NCI-H187 (cell line): ENCODE measurements at places on chromosomes 2 and 18.

DNA sequence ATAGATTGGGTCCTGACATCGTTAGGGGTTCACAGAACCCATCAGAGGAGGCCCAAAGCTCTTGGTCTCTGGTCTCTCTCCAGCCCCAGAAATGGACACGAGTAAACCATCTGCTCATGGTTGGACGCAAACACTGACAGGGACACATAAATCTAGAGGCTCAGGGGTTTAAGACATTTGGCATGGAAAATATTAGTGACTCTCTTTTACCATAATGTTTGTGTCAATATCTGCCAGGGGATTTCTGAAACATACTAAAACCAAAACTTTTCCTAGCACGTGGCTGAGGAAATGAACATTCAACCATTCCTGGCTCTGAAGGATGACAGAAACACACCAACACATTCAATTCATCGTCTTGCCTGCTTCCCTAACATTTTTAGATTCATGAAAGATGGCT is 226.2 kb downstream of the SP3 start:
- no peak for DNase-seq

DNA sequence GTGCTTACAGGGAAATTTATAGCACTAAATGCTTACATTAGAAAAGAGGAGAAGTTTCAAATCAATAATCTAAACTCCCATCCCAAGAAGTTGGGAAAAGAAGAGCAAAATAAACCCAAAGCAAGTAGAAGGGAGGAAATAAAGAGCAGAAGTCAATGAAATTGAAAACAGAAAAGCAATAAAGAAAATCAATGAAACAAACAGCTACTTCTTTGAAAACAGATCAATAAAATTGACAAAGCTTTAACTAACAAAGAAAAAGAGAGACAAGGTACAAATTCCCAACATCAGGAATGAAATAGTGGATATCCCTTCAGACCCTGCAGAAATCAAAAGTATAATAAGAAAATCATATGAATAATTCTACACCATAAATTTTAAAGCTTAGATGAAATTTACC is 25.5 kb upstream of the ONECUT2 start:
- no peak for DNase-seq

DNA sequence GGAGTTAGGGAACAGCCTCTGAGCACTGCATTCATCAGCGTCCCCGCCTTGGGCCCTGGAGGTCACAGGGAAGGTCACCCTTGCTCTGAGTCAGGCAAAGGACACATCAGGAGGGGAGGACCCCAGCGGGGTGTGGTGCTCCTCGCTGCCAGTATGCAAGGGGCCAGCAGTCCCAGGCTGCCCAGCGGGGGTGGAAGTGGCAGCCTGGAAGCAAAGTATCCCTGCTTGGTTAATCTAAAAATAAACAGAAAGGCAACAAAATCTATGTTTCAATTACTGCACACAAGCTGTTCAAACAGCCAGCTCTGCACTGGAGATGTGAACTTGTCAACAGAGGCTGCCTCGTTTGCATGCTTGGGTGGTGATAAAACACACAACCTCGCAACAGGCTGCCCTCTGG is 164.1 kb downstream of the KLHL29 start:
- no peak for DNase-seq

GRCh38 chr2:104046466-104046865 is 807.4 kb upstream of the POU3F3 start:
- no peak for DNase-seq

GRCh38 chr2:19207452-19207851 is 151.0 kb downstream of the OSR1 start:
- no peak for DNase-seq

GRCh38 chr2:172332507-172332906 is 94.9 kb upstream of the ITGA6 start:
- DNase-seq: no peak

DNA sequence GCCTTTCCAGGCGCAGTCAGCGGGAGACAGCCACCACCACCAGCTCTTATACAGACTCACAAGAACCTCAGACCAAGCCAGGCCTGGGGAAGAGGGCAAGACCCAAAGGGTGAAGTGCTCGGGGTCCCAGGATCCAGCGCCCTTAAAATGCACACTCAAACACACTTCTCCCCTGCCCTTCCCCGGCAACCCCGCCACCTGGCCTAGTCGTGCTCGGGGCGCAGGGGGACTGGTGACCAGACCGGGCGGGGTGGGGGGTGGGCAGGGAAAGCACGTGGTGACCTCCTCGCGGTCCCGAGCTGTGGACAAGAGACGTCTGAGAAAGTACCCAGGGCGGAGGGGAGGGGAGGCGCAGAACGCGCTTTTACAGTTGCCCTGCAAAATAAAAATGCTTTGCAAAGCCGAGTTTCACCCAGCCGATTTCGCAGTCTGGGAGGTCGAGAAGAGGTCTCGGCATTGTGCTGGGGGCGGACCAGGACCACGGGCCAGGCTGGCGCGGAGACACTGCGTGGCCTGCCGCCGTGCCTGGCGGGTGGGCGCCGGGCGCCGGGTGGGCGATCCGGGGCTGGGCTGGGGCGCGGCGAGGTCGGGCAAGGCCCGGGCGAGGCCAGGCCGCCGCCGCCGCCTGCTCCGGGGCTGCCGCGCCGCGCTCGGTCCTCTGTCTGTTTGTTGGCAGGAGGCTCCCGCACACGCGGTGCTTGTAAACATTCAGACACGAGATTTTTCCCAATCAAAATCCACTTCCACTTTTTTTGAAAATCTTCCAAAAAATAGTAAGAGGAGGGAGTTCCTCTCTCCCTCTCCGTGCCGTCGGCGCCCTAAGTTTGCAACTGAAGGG is 2.0 kb downstream of the BCL11A start:
- DNase-seq: no peak

DNA sequence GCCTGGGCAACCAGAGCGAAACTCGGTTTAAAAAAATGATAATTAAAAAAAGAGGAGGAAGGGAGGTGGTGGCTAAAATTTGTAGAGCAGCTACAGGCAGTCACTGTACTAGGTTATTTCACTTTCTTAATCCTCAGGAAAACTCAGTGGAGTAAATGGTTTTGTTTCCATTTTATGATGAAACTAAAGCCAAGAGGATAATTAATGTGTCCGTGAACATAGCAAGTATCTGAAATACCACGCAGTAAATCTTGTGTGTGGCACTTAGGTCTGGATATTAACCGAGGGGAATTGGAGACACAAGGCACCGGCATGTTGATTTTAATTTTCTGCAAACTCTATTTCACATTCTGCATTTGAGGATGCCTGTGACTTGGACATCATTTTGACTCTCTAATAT is 14.5 kb downstream of the SH3BP4 start:
- DNase-seq: no peak

- DNase-seq: peak; percentile 80
Observed at GRCh38 chr2:1886405-1886992, 142.2 kb upstream of the PXDN start.

DNA sequence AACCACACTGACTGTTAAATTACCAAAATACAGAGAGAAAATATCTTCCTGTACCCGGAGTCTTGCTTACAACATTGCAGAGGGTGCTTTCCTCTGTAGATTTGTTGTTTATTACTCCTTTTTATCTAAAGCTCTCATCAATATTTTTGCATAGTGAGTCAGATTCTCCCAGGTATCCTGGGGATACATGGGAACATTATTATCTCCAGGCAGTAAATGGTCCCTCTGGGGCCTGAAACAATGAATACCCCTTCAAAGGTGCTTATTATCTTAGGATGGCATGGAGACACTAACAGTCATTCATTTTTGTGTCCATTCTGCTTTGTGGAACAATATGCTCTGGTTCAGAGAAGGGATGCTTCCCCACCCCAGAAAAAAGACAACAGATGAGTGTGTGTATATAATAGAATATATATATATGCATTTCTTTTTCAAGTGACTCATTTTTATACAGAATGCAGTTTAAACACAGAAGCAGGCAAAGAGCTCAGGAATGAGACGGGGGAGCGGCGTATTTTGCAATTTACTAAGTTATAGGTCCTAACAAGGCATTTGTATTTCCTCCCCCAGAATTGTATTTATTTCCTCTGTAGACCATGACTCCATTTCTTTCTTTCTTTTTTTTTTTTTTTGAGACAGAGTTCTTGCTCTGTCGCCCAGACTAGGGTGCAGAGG is 424.8 kb upstream of the ZEB2 start:
- no peak for DNase-seq

GRCh38 chr2:239953418-239954061 is 71.6 kb downstream of the NDUFA10 start:
- DNase-seq: no peak

DNA sequence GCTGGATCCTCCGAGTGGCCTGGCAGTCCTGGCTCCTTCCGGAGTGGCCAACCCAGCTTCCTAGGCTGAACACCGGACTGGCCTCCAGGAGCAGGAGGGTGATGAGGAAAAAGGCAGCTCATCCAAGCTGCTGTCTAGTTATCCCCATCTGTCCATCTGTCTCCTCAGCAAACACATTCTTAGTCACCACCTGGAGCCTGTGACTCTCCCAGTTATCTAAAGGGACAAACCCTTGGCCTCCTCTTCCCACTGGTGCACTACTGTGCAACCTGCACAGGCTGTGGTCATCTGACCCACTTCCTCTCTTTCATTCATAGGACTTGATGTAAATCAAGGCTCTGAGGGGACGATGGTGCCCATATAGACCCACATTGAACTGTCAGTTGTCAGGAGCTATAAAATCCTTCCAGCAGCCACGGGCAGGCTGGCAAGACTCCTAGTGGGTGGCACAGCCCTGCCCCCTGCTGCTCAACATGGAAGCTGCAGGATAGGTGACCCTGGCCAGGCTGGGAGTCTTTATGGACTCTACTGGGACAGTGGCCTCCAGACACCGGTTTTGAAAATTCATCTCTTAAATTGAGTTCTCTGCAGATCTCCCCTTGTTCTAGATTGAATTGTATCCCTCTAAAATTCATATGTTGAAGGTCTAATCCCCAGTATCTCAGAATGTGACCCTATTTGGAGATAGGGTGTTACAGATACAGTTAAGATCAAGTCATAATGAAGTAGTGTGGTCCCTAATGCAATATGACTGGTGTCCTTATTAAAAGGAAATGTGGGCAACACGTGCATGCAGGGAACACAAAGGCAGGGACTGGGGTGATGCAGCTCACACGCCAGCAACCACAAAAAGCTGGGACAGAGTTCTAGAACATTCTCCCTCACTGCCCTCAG is 29.3 kb upstream of the DUSP2 start:
- peak; percentile 11 for DNase-seq

DNA sequence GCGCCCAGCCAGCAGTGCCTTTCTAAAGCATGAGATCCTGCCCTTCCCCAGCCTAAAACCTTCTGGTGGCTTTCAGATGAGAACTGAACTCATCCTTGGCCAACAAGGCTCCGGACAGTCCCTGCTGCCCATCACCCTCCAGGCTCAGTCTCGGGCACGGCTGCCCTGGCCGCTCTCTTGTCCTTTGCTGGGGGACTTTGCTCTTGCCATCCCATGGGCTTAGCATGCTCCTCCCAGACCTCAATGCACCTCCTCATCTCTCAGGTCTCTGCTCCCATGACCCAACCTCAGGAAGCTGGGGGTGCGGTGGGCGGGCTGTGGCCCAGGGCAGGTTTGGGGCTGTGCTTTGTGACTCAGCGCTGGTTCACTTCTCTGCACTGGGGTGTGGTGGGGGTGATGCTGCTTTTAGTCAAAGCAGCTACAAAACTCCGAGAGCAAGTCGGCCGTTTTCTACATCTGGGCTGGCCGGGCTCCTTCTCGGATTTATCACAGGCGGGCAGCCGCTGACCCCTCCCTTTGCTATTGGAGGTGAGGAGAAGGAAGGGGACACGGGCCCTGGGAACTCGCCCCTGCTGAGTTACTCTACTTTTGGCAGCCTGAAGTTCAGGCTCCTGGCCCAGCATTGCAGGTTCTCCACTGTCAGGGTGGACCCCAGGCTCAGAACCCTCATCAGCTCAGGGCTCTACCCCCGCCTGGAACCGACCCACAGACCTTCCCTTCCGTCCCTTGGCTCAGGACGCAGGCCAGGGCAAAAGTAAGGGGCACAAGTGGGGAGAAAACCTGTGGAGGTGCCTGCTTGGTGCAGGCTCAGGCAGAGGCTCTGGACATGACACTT is 90.6 kb upstream of the TAF1B start:
- DNase-seq: no peak

GRCh38 chr2:127085317-127085681 is 21.7 kb downstream of the BIN1 start:
- DNase-seq: no peak

GRCh38 chr2:17199741-17200140 is 318.5 kb downstream of the RAD51AP2 start:
- DNase-seq: peak; percentile 35

DNA sequence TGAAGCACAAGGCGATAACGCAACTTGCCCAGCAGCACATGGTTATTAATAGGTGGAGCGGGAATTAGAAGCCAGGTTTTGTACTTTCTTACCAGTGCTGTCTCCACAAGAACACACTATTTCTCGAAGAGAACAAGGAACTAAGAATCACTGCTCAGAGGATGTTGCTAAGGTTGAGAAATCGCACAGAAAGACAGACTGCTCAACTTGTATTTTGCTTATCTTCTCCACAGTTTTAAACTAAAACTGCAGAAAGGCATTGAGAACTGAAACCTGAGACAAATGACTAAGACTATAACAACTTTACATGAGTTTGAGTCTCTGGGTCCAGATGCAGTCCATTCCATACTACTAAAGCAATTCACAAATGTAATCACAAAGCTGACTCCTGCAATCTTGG is 6.2 kb downstream of the PRKD3 start:
- no peak for DNase-seq

- DNase-seq: no peak
Observed at GRCh38 chr2:98388601-98389250, 42.5 kb downstream of the CNGA3 start.

DNA sequence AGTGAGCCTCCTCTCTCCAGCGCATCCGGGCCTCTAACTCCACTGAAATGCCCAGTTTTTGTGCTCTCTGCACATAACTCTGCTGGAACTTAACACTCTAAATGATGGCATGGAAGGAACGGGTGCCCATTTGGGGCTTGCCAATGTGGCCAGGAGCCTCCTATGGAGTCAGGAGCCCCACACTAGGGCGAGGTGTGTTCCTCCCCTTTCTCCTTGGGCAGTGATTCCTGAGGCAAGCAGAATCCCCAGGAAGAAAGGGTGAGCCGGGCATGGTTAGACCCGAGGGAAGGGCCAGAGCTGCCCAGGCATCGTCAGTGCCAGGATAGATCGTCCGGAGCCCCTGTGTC is 63.0 kb downstream of the DDX1 start:
- no peak for DNase-seq

DNA sequence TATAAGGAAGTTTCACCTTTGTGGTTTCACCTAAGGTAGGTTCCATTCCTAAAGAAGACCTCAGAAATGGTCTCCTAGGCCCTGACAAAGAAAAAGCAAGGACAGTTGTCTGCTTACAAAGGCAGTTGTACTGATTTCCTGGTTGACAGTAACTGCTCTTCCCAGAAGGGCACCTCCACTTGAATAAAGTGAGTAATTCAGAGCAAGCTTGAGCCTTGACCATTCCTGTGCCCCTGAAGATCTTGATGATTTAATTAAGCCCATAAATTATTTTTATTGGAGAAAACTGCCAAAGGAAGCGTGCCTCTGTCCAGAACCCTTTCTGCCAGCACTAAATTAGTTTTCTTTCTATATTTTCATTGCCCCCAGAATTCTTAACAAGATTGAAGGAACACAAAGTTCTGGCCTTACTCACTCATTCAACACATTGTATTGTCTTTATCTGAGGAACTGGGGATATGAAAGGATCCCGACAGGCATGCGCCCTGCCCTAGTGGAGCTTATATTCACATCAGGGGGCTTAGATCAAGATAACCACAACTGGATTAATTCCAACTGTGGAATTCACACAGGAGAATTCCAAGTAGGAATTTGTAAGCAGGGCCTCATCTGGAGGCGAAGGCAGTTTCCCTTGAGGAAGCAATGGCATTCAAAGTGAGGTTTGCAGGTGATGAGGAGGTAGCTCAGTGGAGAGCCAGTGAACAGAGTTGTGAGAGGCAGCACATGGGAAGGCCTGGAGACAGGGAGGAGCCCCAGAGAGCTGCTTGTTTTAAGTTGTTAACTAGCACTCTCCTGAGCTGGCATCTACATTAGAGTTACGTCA is 21.2 kb downstream of the PTRHD1 start:
- no peak for DNase-seq
